ENCODE measurements at places on chromosomes 5 and 9.

DNA sequence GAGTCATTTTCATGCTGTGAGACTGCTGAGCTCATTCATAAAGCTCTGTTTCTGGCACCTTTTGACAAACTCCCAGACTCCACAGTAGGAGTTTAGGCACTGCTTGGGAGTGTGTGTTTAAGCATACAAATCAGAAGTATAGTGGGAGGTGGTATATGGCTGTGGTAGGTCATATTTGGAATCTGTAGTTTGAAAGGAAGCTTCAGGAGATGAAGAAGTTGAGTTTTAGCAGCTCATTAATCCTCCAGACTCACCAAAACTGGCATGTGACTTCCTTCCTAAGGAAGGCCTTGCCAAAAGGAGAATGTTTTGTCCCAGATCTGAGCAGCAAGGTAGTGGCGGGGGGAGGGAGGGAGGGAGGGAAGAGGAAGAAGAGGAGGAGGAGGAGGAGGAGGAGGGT lies 52.8 kb downstream of the SAXO1 start:
- no peak for DNase-seq

DNA sequence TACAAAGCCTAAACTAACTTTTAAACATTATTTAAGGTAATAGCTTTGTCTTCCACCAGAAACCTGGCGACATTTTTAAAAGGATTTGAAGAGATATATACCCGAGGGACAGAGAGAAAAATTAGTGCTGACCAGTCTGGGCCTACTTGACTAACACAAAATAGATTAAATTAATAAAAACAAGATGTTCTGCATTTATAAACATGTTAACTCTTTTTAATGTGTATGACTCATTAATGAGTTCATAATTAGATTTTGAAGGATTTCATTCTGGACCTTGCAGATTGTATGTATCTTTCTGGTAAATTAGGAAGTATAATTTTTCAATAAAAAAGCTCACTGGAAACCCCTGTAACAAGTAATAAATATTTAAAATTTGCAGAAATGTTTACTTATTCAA lies 459.1 kb upstream of the CDH9 start:
- DNase-seq: no peak

- DNase-seq: no peak
Observed at GRCh38 chr5:125575891-125576505, 829.6 kb upstream of the ZNF608 start.

GRCh38 chr9:125988479-125989050 lies 241.4 kb downstream of the PBX3 start:
- no peak for DNase-seq
